ENCODE measurements at places on chromosomes 6 and 20.
A peak's percentile ranks its signal among the peaks of the same experiment; 100 is the strongest.

GRCh38 chr6:41432280-41432679, 96.9 kb downstream of the NCR2 start:
- no peak for DNase-seq

DNA sequence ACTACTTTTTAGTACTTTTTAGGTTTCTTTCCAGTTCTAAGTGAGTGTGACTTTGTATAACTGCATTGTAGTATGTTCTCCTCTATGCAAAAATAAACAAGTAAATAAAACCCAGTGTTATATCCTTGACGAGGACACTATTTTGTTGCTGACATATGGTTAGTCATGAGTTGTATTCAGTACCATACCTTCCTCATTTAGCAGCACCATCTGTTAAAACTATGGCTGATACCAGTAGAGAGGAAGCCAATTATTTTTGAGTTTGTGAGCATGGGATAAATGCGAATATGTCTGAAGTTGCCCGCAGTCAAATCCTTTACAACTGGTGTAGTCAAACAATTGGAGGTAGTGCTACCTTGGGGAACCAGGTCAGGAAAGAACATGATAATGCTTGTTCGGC, 74.1 kb downstream of the CDKAL1 start:
- peak; percentile 70 for DNase-seq

GRCh38 chr6:98292810-98293209, 541.6 kb upstream of the POU3F2 start:
- DNase-seq: peak; percentile 72

DNA sequence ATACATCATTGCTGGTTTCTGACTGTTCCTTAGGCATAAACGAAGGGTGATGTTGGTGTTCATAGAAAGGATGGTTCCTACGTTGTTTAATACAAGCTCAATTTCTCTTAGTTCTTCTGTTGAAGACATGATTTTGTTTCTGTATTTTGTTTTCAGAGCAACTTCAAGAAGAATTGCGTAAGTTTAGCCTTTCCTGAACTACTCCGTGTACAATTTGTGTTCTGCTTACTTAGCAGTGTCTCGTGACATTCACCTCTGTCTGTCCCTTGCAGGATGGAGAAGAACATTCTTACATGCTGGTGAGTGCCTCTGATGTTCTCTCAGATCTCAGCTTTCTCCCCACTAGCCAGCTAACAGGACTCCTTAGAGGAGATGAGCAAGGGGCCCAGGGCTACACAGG, 7.6 kb downstream of the BTN2A2 start:
- no peak for DNase-seq

- DNase-seq: no peak
Measured at GRCh38 chr20:59161721-59162120, 1.9 kb upstream of the ZNF831 start.

DNA sequence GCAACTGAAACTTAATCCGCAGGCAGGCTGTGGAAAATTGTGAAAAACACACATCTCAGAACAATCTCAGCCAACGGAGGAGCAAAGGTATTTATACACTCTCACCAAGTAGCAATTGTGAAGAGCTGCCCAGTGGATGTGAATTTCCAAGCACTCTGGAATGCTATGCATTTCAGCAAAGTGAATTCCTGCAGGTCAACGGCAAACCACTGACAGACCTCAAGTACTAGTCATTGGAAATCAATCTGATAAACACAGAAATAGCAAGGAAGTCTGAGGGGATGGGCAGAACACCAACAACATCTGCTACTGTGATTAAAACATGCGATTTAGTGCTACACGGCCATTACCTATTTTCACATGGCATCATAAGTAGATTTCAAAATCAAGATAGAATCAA, 429.1 kb downstream of the HTR1B start:
- no peak for DNase-seq

DNA sequence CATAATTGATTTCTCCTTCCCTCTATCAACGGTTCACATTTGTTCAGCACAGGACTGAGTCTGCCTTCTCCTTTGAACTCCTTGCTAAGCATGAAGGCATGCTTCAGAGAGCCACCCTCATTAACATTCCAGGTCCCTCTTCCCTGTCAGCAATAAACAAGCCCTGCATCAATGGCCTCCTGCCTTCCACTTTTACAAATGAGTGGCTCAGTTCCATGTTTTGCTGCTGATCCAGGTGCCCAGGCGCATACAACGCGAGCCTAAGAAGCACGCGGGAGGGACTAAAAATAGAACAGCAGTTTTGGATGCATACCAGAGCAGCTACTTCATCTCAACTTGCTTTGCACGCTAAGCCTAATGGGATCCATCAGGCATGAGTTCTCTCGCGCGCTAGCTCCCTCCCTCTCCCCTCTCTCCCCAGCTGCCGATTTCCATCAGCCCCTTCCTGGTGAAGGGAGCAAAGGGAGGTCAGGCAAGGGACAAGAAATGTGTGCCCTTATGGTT, 53.4 kb downstream of the TRAF3IP2 start:
- DNase-seq: peak; percentile 95

GRCh38 chr20:45934046-45934585, 367 bp upstream of the PCIF1 start:
- peak; percentile 78 for DNase-seq

DNA sequence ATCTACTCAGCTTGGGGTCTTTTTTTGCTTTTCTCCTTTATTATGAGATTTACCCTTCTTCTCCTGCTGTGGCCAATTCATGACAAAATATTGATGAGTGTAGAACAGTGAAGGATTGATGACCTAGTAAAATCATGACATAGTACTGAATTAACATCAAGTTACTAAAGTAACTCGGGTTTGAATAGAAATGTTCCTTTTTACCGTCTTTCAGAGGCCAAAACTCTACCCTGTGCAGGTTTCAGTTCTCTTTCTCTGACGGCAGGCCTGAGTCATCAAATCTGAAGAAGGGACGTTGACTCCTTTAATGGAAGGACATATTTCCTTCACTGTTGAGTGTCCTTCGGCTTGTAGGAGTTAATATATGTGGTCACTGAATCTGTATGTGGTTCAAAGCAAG, 80.7 kb downstream of the RREB1 start:
- DNase-seq: no peak

DNA sequence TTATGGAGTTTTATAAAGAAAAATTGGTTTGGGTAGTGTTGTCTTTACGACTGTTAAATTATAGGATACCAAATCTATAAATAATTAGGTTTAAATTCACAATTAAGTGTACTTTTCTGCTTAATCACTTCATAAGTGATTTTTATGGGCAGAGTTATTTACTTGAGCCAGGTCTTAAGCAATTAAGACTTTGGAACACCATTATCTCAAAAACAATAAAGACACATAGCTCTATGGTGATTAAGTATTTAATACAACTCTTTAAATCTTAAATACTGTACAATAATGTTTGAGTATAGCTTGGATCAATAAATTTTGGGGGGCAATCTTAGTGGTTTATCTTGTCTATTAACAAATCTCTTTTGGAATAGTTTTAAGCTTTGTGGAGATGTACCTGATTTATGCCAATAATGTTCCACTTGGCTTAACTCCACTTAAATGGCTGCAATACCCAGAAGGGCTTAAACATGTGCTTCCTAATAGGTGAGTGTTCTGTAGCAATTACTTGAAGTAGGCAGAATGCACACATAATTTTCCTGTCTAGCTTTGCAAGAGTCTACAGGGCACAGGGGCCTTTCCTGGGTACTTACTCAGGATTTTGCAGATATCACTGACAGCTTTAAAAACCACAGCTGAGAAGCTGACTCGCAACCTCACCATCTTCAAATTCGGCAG, 7.5 kb downstream of the FERMT1 start:
- peak; percentile 20 for DNase-seq

DNA sequence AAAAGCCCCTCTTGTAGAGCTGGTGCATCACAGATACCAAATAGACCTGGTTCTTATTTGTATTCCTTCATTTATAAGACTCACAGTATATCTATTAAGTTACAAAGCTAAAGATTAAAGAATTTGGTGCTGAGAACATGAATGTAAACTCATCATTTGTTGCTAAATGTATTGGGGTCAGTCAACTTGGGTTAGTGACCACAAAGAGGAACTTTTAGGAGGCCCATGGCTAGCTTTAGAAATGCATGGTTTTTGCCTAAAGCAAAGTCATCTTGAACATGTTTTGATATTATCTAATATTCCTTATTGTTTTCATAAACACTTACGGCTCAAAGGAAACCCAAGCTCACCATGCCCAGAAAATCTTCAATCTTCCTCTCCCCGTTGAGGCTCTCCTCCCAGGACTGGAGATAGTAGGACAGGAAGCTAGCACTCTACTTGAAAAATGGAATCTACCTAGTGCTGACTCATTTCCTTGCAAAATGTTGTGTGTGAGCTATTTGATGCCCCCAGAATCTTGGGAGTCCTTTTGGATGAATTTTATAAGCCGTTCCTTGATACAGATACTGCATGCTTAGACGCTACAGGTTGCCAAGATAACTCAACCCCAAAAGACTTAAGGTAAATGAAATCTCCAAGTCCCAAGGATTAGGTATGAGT, 121.4 kb downstream of the BMP2 start:
- DNase-seq: no peak

- no peak for DNase-seq
Measured at GRCh38 chr20:53352727-53353440, 240.8 kb downstream of the ZNF217 start.

DNA sequence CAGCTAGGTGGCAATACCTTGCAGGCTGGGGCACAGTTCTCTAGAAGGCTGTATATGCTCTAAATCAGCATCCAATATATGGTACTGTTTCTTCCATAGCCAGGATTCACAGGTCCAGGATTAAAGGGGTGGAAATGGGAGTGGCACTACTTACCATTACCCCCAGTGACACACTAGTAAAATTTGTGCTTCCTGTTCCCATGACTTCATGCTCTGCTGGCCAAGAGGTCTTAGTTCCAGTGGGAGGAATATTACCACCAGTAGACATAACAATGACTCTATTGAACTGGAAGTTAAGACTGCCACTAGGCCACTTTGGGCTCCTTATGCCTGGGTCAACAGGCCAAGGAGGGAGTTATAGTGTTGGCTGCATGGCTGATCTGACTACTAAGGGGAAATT, 174.3 kb upstream of the TNFAIP3 start:
- no peak for DNase-seq

- no peak for DNase-seq
Measured at GRCh38 chr6:20777801-20778200, 243.5 kb downstream of the CDKAL1 start.

GRCh38 chr6:105814745-105815536, 271.2 kb upstream of the PRDM1 start:
- DNase-seq: no peak

DNA sequence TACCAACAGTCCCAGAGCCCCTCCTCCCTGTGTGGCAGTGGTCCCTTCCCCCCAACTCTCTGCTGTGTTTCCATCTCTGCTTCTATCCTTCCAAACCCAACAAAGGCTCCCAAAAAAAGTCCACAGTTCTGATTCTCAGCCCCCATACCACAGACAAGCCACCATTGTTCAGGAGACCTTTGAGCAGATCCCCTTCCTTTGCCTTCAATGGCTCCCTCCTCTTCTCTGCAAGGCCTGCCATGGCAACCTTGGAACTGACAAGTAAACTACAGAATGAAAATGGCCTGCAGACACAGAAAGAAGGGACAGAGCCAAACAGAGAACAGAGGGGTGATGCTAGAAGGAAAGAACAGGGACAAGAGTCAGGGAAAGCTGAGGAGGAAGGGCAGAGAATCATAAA, 23.2 kb downstream of the OR2H2 start:
- DNase-seq: no peak

- DNase-seq: no peak
Measured at GRCh38 chr20:41984031-41984430, 365.9 kb upstream of the CHD6 start.

- DNase-seq: peak; percentile 95
Measured at GRCh38 chr6:54655162-54655561, 191.4 kb upstream of the FAM83B start.

- DNase-seq: no peak
Measured at GRCh38 chr6:145368075-145368474, 367.2 kb downstream of the EPM2A start.

GRCh38 chr20:61998343-61999121, 67.1 kb downstream of the TAF4 start:
- no peak for DNase-seq

DNA sequence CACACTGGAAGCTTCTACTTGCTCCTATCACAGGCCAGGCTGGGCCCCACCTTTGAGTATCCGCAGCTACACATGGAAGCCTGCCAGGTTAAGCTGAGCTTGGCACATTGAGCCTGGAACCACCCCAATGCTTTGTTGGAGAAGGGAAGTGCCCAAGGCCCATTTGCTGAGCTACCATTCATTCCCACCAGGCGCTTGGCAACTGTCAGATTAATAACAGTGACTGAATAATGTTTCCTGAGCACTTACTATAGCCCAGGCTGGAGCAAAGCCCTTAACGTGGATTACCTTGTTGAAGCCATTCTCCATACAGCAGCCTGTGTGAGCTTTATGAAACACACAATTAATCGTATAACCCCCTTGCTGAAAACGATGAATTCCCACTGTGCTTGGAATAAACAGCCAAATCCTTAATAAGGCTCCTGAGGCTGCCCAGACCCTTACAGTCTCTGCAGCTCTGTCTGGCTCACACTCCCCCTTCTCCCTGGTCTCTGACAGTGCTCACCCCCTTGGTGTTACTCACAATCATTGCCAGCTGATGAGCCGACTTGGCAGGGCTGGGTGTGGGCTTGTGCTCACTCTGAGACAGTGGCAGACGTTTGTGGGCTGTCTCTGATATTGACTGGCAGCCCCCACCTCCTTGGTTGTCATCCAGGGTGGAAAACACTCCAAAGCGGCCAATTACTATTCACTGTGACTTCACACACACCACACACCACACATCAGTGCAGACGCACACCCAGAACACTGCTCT, 357.1 kb downstream of the MAFB start:
- peak; percentile 57 for DNase-seq

DNA sequence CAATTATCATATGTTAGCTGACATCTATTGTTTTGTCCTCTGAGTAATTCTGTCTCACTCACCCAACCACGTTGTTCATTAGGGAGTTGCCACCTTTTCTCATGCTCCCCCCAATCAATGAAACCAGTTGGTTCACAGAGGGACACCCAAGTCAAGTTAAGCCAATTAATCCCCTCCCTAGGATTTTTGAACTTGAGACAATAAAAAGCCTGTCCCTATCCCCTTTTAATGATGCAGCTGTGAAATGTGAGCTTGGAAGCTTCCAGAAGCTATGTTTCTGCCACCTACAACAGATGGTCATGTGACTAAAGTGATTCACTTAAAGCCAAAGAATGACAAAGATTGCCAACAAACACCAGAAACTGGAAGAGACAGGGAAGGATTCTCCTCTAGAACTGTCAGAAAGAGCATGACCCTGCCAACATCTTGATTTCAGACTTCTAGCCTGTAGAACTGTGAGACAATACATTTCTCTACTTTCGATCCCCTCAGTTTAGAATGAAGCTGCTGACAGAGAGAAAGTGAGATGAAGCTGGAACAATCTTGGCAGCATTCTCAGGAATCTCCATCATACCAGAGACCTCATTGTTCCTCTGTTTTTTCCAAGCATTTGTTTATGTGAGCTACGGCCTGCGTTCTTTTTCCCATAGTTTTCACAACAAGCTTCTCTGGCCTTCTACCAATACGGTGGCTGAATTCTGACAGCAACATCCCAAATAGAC, 57.8 kb upstream of the TPD52L1 start:
- DNase-seq: no peak

- peak; percentile 99 for DNase-seq
Measured at GRCh38 chr20:6489361-6490171, 277.9 kb upstream of the BMP2 start.

- DNase-seq: no peak
Measured at GRCh38 chr6:127182501-127182900, 64.0 kb downstream of the RSPO3 start.
